ENCODE measurements at places on chromosomes 4 and X. TPM values are rescaled to one million over a fixed set of nuclear protein-coding genes. Genes with fewer than 3 reads are reported as not detected.

- H3K4me1 ChIP-seq, result no peaks in the 10 kb centered on the region
- no peaks in the 10 kb centered on the region for H3K36me3 ChIP-seq
- peak; percentile 2 for DNase-seq
- H3K27me3 ChIP-seq, result no peaks in the 10 kb centered on the region
These were observed 179.1 kb upstream of the KLHL4 start for GRCh38 chrX:87338510-87338909.

- DNase-seq, result peak; percentile 55
- H3K4me3 ChIP-seq, result peak overlapping the region; percentile 70
- H3K27ac ChIP-seq, result peak overlapping the region; percentile 78
- no peaks in the 10 kb centered on the region for H3K4me1 ChIP-seq
These were observed 813 bp downstream of the DIAPH2 start for GRCh38 chrX:96685210-96686099.

GRCh38 chrX:71107245-71107644 lies 705 bp upstream of the CXorf65 start:
- H3K27me3 ChIP-seq, result peaks cover 19% of the 10 kb centered on the region
- no peak overlapping the region for H3K4me3 ChIP-seq

DNA sequence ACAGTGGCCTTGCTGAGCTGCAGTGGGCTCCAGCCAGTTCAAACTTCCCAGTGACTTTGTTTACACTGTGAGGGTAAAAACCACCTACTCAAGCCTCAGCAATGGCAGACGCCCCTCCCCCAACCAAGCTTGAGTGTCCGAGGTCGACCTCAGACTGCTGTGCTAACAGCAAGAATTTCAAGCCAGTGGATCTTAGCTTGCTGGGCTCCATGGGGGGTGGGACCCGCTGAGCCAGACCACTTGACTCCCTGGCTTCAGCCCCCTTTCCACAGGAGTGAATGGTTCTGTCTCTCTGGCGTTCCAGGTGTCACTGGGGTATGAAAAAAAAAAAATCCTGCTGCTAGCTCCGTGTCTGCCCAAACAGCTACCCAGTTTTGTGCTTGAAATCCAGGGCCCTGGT lies 168.9 kb upstream of the INTU start:
- no peaks in the 10 kb centered on the region for H3K27me3 ChIP-seq
- no peak overlapping the region for H3K4me3 ChIP-seq
- no peaks in the 10 kb centered on the region for H3K36me3 ChIP-seq

- H3K27me3 ChIP-seq, result no peaks in the 10 kb centered on the region
- H3K36me3 ChIP-seq, result no peaks in the 10 kb centered on the region
- H3K4me1 ChIP-seq, result peaks cover 1% of the 10 kb centered on the region
- peak; percentile 13 for DNase-seq
- H3K27ac ChIP-seq, result no peak overlapping the region
These were observed 34.1 kb upstream of the GAB1 start for GRCh38 chr4:143302536-143302935.

DNA sequence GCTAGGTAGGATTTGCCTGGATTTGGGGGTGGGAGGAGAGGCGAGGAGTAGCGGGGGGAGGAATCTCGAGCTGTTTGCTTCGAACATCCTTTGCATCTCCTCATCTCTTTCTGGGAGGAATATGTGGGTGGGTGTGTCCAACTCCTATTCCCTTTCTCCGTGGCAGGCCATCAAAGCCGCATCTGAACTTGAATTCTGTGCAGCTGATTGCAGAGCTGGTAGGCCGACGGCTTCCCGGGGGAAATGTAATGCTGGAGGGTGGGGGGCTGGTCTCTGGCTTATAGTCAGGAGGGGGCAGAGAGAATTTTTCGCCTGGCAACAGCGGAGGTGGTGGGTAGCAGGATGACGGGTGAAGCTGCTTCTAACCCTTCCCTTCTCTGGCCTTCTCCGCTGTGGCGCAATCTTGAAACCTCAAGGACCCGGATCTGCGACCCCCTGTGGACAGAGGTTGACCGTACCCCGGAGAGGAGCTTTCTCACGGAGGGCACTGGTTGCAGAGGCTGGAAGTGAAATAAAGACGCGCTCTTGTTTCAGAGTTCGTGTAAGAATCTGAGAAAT lies 628 bp downstream of the ZCCHC12 start:
- H3K4me1 ChIP-seq, result no peaks in the 10 kb centered on the region
- H3K36me3 ChIP-seq, result no peaks in the 10 kb centered on the region
- no peak for DNase-seq
- H3K4me3 ChIP-seq, result no peak overlapping the region
- peaks cover 44% of the 10 kb centered on the region for H3K27me3 ChIP-seq
- no peak overlapping the region for H3K27ac ChIP-seq

DNA sequence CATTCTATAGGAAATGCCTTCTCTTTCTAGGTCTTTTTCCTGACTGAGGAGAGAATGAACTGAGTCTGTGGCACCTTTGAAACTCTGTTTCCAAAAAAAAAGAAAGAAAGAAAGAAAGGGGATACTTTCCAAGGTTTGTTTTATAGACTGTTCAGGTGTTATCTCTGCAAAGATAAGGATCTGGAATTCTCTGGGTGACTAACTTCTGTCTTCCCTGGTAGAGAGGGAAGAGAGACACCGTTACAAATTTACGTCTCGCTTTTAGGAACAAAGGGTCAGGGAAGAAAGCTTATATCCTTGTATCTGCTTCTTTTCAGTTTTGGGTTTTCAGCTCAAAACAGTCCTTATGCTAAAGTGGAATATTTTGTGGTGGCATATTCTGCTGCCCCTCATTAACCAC lies 314.1 kb downstream of the RAPGEF2 start:
- no peak for DNase-seq
- H3K4me3 ChIP-seq, result no peak overlapping the region
- H3K27ac ChIP-seq, result no peak overlapping the region

DNA sequence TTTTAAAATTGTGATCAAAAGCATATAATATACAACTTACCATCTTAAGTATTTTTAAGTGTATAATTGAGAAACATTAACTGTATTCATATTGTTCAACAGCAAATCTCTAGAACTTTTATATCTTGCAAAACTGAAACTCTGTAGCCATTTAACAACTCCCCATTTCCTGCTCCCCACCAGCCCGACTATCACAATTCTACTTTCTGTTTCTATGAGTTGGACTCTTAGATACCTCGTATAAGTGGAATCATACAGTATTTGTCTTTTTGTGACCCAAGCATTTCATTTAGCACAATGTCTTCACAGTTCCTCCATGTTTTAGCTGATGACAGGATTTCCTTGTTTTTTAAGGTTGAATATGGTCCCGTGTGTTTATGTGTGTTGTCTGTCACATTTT lies 106.0 kb downstream of the LRBA start:
- DNase-seq, result no peak
- no peak overlapping the region for H3K4me3 ChIP-seq

DNA sequence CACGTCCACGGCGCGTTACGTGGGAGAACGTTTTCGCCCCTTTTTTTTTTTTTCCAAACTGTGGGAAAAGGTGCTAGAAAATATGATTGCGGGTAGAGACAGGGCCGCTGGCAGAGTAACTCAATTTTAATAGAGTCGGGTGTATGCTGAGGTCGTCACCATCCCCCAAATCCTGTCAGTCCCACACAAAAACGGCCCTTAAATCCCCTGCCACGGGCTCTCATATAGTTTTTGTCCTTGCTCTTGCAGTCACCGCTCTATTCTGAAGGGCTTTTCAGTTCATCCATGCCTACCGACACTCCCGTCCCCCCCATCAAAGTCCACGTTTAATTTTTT lies 796 bp upstream of the MED14 start:
- peak overlapping the region; percentile 98 for H3K27ac ChIP-seq
- peak overlapping the region; percentile 88 for H3K4me3 ChIP-seq
- no peaks in the 10 kb centered on the region for H3K36me3 ChIP-seq
- peaks cover 4% of the 10 kb centered on the region for H3K4me1 ChIP-seq
- no peak for DNase-seq

- no peak overlapping the region for H3K27ac ChIP-seq
- no peaks in the 10 kb centered on the region for H3K27me3 ChIP-seq
- no peak overlapping the region for H3K4me3 ChIP-seq
- H3K36me3 ChIP-seq, result peaks cover 3% of the 10 kb centered on the region
- H3K4me1 ChIP-seq, result peaks cover 4% of the 10 kb centered on the region
These were observed 28.8 kb downstream of the NFKB1 start for GRCh38 chr4:102529977-102530376.

GRCh38 chr4:61995717-61996340 lies 795.7 kb downstream of the ADGRL3 start:
- no peak overlapping the region for H3K27ac ChIP-seq
- H3K4me1 ChIP-seq, result no peaks in the 10 kb centered on the region
- no peaks in the 10 kb centered on the region for H3K27me3 ChIP-seq
- no peak for DNase-seq

- DNase-seq, result peak; percentile 4
- H3K4me3 ChIP-seq, result peak overlapping the region; percentile 51
- no peak overlapping the region for H3K27ac ChIP-seq
- H3K27me3 ChIP-seq, result no peaks in the 10 kb centered on the region
These were observed 32.1 kb upstream of the GLRA2 start for GRCh38 chrX:14497184-14497666.

The TMEM175 gene
- 7.7 TPM for total RNA-seq

The ENPP6 gene
- not detected for total RNA-seq
